ENCODE measurements at places on chromosomes 6 and 20. TPM values are rescaled to one million over a fixed set of nuclear protein-coding genes. Genes with fewer than 3 reads are reported as not detected.

HCRTR2 gene
- not detected for total RNA-seq

HLA-DOA gene
- 6.9 TPM for total RNA-seq

SEMG1 gene
- total RNA-seq, result not detected

C6orf52 gene
- total RNA-seq, result 6.8 TPM

HLA-G gene
- 0.59 TPM for total RNA-seq

SPEF1 gene
- total RNA-seq, result 0.13 TPM

- no peak for DNase-seq
These were observed 45.6 kb upstream of the SMLR1 start for GRCh38 chr6:130781557-130781956.

DNA sequence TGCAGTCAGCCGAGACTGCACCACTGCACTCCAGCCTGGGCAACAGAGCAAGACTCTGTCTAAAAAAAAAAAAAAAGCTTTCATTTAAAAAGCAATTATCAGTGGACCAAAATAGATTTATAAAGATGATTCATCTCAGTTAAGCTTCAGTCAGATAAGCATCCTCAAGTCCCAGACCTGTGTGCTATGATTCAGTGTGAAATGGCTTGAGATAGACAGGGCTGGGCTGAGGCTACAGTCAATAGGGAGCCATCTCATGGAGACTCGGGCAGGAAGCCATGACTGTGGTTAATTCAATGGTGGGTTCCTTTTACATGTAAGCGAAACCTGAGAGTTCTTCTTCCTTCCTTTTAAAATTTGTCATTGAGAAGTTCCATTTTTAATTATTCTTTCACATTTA lies 276.0 kb downstream of the TFAP2A start:
- no peak for DNase-seq

GRCh38 chr20:34871966-34872621 lies 562 bp downstream of the GGT7 start:
- no peak for DNase-seq

DNA sequence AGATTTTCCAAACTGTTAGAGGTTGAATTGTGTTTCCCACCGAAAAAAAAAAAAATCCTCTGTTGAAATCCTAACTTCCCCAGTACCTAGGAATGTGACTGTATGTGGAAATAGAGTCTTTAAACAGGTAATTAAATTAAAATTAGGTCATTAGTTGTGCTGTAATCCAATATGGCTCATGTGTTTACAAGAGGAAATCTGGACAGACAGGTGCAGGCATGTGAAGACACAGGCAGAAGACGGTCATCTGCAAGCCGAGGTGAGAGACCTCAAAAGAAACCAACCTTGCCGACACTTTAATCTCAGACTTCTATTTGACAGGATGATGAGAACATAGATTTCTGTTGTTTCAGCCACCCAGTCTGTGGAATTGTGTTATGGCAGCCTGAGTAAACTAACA lies 28.6 kb upstream of the EZR start:
- DNase-seq, result no peak

- no peak for DNase-seq
These were observed 260.0 kb upstream of the SUPT3H start for GRCh38 chr6:45637611-45638257.

- DNase-seq, result peak; percentile 70
These were observed 85.7 kb upstream of the FOXC1 start for GRCh38 chr6:1524040-1524480.

DNA sequence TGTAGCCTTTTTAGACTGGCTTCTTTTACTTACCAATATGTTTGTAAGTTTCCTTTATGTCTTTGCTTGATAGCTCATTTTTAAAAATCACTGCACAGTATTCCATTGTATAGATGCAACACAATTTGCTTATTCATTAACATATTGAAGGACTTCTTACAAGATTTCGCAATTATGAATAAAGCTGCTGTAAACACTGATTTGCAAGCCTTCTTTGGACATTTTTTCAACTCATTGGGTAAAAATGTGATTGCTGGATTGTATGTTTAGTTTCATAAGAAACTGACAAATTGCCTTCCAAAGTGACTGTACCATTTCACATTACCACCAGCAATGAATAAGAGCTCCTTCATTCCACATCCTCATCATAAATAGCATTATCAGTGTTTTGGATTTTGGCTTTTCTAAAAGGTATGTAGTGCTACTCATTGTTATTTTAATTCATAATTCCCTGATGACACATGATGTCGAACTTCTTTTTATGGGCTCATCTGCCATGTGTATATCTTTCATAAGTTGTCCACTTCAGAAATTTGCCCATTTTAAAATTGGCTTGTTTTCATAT lies 80.7 kb downstream of the TFAP2B start:
- DNase-seq, result no peak

DNA sequence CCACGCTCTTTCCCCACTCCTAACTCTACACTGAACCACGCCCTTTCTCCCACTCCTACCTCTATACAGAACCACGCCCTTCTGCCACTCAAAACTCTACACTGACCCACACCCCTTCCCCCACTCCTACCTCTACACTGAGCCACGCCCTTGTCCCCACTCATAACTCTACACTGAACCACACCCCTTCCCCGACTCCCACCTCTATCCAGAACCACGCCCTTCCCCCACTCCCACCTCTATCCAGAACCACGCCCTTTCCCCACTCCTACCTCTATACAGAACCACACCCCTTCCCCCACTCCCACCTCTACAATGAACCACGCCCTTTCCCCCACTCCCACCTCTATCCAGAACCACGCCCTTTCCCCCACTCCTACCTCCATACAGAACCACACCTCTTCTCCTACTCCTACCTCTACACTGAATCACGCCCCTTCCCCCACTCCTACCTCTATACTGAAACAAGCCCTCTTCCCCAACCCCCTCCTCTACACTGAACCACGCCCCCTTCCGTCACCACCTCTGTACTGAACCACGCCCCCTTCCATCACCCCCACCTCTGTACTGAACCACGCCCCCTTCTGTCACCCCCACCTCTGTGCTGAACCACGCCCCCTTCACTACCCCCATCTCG lies 10.1 kb downstream of the PXMP4 start:
- no peak for DNase-seq

DNA sequence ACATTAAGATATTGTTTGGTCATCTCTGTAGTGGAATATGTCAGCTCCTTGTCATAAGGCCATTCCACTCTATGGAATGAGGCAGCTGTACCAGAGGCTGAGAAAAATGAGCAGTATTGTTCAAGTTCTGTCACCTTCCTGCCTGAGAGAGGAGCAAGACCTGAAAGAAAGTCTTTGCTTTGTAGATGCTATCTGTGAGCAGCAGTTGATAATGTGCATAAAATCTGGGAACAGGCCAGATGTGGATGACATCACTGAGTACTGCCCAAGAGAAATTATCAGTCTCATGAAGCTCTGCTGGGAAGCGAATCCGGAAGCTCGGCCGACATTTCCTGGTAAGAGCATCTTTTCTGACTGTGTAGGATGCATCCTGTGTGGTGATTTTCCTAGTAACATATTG lies 16.8 kb downstream of the RIPK1 start:
- DNase-seq, result no peak

DNA sequence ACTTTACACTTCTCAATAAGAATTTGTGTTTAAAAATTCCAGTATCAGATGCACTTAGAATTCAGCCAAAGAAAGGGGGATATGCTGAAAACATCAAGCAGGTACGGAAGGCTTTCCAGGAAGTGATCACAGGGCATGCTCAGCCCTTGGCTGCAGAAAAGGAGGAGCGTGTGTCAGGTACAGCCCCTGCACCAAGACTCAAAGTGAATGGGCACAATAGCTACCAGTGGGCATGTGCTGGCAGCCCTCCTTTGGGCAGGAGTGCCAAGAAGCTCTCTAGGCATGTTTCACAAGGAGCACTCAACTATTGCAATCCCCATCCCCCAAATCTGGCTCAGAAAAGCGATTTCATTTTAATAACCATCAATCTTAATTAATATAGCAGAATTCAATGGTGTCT lies 298.8 kb downstream of the GMDS start:
- DNase-seq, result no peak

GRCh38 chr6:129112591-129112990 lies 229.7 kb downstream of the LAMA2 start:
- DNase-seq, result no peak

All from CD8-positive, alpha-beta memory T cell (primary cell).